ENCODE measurements at places on chromosomes 12 and 14. TPM values are rescaled to one million over a fixed set of nuclear protein-coding genes. Genes with fewer than 3 reads are reported as not detected.

- no peak overlapping the region for H3K27ac ChIP-seq
- H3K27me3 ChIP-seq, result peaks cover 9% of the 10 kb centered on the region
- no peaks in the 10 kb centered on the region for H3K4me1 ChIP-seq
- H3K4me3 ChIP-seq, result no peak overlapping the region
- no peaks in the 10 kb centered on the region for H3K36me3 ChIP-seq
Measured at GRCh38 chr12:102948941-102949352, 8.5 kb upstream of the ASCL1 start.

- H3K4me1 ChIP-seq, result peaks cover 16% of the 10 kb centered on the region
- no peaks in the 10 kb centered on the region for H3K36me3 ChIP-seq
Measured at GRCh38 chr12:67751381-67751928, 102.9 kb downstream of the DYRK2 start.

PMCH gene
- total RNA-seq, result not detected

RALGAPA1 gene
- total RNA-seq, result 39.1 TPM

- H3K4me3 ChIP-seq, result no peak overlapping the region
- no peaks in the 10 kb centered on the region for H3K36me3 ChIP-seq
- H3K27me3 ChIP-seq, result peaks cover 35% of the 10 kb centered on the region
- DNase-seq, result peak; percentile 30
Measured at GRCh38 chr12:52324153-52324444, 2.9 kb upstream of the KRT83 start.

DNA sequence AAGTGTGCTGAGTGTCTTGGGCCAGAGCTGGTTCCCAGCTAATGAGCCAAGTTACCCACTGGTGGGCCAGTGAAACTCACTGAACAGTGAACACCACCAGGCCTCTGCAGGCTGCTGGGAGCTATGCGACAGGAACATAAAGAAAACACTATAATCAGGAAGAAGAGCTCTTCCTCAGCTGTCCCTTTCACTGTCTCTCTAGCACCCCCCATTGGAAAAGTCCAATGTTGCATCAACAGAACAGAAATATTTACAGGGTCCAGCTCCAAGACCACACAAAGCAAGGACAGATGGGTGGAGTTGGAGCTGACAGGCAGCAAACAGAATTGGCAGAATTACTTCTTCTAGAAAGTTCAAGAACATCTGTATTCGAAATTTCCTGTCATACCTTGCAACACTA lies 903.6 kb upstream of the TMEM132C start:
- H3K4me3 ChIP-seq, result no peak overlapping the region
- H3K27me3 ChIP-seq, result no peaks in the 10 kb centered on the region

GRCh38 chr12:49885118-49885517 lies 18.6 kb downstream of the FAIM2 start:
- no peak overlapping the region for H3K4me3 ChIP-seq
- peak; percentile 58 for DNase-seq
- H3K36me3 ChIP-seq, result no peaks in the 10 kb centered on the region

LRRIQ1 gene
- total RNA-seq, result not detected

DNA sequence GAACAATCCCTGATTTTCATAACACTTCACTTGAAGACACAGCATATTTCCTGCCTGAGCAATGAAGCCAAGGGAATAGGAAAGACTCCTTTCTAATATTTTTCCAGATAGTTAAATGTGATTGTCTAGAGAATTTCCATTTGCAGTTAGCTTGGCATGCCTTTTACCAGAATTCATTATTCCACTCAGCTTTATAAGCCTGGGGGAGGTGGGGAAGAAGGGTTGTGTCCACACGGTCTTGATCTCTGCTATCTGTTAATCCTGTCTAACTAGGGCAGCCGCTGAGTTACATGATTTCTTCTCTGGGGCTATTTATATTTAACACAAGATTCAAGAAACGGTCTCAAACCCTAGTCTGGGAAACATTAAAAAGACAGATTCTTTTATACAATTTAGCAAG lies 146.6 kb upstream of the FSCB start:
- H3K36me3 ChIP-seq, result no peaks in the 10 kb centered on the region
- H3K27me3 ChIP-seq, result no peaks in the 10 kb centered on the region
- no peak for DNase-seq
- H3K4me3 ChIP-seq, result no peak overlapping the region

Data from osteoblast (primary cell).